Aorta (tissue), 5 donors: ENCODE measurements at places on chromosomes 5 and 9. TPM values are rescaled to one million over a fixed set of nuclear protein-coding genes. Genes with fewer than 3 reads are reported as not detected.

FOXD1 gene
- total RNA-seq: 15.2 TPM

UNC5A gene
- not detected for total RNA-seq

ACOT12 gene
- total RNA-seq: 0.45 TPM

TMEM174 gene
- not detected for total RNA-seq

GZMA gene
- 1.1 TPM for total RNA-seq

SLC22A4 gene
- total RNA-seq: 4.6 TPM

SYNPO gene
- 478 TPM for total RNA-seq

ARL14EPL gene
- 0.63 TPM for total RNA-seq

PRRC1 gene
- 47.9 TPM for total RNA-seq

ZNF354C gene
- total RNA-seq: 6.3 TPM

TRIM7 gene
- total RNA-seq: 3.0 TPM
